ENCODE measurements at places on chromosomes 12 and 14.
A peak's percentile ranks its signal among the peaks of the same experiment; 100 is the strongest.

- no peak for DNase-seq
Observed at GRCh38 chr12:98678236-98678945, 33.3 kb downstream of the APAF1 start.

DNA sequence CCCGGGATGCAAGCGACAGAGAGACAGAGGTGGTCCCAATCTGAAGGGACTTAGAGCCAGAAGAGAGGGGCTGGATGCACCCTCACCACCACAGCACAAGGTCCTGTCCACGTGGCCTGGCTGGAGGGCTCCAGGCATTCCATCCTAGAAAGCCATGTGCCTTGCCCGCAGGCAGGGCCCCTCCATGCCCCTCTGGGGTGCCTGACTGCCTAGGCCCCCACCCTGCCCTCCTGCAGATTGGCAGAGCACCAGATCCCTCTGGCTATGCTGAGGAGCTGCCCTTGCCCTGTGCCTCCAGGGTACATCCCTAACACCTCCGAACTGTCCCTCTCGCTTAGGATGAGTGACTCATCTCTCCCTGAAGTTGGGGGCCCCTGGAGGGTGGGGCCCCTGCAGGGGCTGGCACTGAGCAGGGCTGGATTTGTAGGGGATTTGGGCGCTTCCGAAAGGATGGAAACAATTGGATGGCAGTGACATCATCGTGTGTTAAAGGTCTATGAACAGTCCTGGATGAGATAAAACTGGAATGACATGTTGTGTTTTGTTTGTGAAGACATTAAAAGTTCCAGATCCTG is 50.9 kb downstream of the CHGA start:
- no peak for DNase-seq

- DNase-seq = no peak
Observed at GRCh38 chr12:52699960-52700359, 3.4 kb downstream of the KRT77 start.

- no peak for DNase-seq
Observed at GRCh38 chr12:105939181-105939721, 199.5 kb downstream of the NUAK1 start.

DNA sequence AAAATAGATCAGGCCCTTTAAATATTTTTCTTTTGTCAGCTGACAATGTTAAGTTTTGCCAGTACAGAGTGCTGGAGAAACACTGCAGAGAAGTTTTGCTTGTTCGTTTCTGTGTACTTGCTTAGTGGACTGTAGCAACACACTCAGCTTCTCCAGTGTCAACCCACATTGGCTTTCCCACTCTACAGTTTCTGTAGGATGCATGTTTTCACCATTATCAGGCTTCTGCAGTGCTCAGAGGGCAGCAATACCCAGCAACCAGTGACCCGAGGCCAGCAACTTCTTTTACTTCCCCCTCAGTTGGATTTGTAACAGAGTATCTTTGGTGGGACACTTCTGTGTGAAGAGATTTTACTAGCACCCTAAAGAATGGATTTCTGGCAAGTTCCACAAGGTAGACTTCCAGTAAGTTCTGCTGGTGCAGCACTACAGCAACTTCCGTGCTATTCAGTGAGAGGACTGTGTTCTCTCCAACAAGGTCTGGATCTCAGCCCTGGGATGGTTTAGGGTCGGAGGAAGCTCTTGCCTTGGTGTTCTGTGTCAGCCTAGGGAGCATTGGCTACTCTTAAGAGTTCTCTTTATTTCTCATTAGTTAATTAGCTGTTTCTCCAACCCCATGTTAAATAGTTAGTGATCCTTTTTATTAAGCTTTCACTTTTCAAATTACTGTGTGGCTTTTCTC is 70.4 kb downstream of the FUT8 start:
- DNase-seq = no peak

- no peak for DNase-seq
Observed at GRCh38 chr14:68506645-68507419, 286.0 kb downstream of the ZFP36L1 start.

DNA sequence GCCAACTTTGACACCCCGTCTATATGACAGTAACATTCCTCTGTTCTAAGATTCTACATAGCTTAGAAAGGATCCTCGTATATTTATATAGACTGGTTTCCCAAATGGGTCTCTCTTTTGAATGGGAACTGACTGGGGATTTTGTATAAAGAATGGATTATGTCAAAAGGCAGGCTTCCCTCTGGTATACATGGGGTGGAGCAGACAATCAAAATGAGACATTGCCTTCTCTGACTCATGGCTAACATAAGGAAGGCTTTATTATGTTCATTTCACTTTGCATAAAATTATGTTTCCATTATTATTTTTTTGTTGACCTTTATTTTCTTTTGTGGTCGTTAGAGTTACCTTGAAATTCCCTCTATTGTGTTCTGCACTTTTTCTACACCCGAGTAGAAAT is 211.1 kb downstream of the ALG10B start:
- no peak for DNase-seq

DNA sequence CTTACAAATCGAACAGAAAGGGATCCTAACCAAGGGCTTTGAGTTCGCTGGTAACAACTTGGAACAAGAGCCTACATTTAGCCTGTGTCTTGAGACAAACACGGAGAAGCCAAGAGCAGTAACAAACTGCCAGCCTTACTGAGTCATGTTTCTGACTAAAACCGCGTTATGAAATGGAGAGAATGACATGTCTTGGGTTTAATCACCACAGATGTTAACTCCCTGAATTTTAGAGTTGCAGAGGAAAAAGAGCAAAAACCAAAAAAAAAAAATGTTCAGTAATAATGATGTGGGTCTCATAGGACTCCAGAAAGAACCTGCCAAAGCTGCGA is 1.0 kb downstream of the BLTP3B start:
- no peak for DNase-seq

- DNase-seq = no peak
Observed at GRCh38 chr14:52494444-52494843, 57.9 kb downstream of the TXNDC16 start.

DNA sequence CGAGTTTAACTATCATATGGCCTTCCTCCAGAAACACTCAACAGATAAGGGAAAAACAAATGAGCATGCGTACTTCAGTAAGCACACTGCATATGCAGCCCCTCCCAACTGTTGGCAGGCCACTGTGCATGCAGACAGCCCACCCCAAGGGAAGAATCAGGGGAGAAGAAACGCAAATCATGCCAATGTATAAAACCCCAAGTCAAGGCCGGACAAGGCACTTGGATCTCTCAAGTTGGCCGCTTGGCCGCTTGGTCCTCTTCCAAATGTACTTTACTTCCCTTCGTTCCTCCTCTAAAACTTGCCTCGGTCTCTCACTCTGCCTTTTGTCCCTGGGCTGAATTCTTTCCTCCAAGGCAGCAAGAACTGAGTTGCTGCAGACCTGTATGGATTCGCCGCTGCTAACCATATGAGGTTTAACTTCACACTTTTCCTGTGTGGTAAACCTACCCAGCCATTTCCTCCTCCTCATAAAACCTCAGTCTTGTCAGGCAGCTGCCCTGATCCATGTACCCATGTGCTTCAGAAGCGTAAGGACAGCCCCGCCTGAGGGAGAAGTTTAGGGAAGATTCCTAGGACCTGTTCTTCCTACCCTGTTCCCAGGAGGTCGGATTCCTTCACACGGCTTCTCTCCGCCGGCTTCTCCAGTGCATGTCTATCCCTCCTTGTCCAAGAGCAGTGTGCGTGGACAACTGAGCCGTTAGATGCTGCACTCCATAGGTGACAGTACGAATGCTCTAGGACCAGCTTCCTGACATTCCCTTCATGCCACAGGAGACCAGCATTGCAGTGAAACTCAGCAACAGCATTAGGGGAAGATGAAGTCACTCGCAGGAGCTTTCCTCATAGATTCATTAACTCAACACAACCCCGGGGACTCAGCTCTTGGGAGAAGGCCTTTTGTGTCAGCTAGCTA is 188.0 kb downstream of the MON2 start:
- no peak for DNase-seq

GRCh38 chr14:45125754-45126153 is 8.5 kb downstream of the FKBP3 start:
- no peak for DNase-seq

GRCh38 chr14:88342980-88343379 is 19.9 kb upstream of the KCNK10 start:
- DNase-seq = no peak

DNA sequence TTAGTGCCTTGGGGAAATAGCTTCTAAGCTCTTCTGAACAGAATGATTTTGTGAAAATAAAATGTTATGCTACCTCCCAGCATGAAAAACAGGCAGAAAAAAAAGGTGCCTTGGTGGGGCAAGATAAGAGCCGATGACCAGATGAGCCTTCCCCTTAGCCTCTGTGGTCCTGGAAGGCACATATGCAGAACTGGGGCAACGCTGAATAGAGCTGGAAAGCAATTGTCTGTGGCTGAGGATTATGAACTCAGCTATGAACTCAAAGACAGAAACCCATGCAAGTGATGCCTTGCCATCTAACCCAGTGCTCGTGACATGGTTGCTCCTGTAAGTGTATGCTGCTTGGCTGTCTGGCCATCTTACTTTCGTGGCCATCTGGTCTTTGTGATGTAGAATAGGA is 128.5 kb upstream of the FRMD6 start:
- no peak for DNase-seq

GRCh38 chr14:58296726-58297125 is 1.6 kb upstream of the ARID4A start:
- DNase-seq = no peak

DNA sequence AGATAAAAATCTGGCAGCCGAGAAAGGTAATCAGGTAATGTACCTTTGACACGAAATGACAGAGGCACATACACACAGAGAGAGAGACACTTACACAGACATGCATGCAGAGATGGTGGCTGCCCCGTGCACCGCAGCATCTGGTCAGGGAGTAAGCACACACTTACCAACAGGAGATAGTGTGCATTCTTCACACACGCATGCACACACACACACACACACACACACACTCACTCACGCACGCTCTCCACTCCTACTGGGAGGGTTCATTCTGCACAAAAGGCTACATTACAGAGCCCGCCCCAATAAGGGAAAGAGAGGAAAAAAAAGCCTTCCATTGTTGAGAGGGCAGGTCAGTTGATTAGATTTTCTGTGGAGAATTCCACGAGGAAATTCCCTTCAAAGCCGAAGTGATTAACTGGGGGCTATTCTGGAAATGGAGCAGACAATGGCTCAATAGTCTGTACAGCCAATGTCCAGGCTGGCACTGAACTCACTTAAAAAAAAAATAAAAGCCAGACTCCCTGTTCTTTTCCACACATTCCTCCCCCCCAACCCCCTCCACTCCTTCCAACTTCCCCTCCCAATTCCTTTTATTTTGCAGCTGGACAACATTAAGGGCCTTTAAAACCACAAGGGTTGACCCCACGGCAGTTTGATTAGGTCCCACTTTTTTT is 1.4 kb upstream of the SOX5 start:
- DNase-seq = no peak

DNA sequence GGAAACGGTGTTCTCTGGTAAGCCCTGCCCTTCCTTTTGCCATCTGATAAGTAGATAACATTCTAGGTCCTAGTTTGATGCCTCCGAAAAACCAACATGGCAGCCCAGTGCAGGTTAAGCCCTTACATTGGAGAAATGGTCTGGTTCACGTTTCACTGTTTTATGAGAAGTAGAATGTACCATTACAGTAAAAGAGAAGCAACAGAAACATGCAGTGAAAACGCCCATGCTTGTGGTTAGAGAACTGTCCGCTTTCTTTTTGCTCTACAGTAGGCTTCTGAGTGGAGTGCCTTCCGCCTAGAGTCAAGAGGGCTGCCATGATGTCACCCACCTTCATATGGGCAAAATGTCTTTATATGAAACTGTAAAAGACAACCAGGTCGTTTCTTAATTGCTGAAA is 190.4 kb upstream of the BCL2L14 start:
- DNase-seq = no peak

- no peak for DNase-seq
Observed at GRCh38 chr12:94849411-94849976, 154.0 kb downstream of the NDUFA12 start.

- DNase-seq = peak; percentile 30
Observed at GRCh38 chr12:97805146-97805545, 342.5 kb downstream of the RMST start.

DNA sequence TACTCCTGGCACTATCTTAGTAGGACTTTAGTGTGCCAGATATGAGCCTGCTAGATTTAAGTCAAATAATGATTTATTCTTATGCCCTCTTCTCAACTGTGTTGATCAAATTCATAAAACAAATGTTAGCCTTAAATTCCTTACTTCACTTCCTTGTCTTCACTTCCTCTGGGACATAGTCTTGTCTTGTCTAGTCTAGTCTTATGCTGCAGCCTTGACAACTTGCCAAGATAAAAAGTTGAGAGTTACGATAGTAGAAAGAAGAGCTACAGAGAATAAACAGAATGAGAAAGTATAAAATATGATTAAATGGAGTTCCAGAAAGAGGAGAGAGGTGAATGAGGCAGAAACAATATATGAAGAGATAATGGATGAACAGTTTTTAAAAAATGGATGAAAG is 378.1 kb downstream of the DAD1 start:
- no peak for DNase-seq

GRCh38 chr12:129305851-129306250 is 452.6 kb downstream of the GLT1D1 start:
- DNase-seq = no peak

DNA sequence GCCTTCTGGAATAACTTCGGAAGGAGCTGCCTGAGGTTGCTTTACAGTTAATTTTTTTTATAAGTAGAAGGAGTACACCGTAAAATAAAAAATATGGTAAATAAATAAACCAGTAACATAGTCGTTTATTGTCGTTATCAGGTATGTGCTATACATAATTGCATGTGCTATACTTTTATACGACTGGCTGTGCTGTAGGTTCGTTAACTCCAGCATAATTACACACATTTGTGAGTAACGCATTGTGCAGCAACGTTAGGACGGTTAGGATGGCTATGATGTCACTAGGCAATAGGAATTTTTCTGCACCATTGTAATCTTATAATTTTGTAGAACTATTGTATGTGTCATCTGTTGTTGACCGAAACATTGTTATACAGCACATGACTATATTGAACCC is 8.5 kb downstream of the EXD2 start:
- no peak for DNase-seq

GRCh38 chr14:41295734-41296133 is 310.9 kb upstream of the LRFN5 start:
- DNase-seq = no peak

DNA sequence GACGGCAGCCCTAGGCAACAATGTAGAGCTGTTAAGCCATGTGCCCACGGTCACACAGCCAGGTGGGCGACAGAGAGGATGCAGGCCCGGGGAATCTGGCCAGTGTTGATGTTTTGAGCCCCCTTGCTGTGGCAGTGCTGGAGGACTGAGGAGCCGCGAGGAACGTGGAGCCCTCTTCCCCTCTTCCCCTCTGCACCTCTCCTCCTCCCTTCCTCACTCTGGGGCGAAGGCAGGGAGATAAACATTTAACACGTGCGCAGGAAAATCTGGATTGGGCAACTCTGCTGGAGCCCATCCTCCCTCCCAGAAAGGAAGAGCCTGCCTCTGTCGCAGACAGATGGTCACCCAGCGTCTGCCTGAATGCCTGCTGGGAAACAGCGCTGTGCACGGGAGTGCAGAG is 376.8 kb downstream of the FUT8 start:
- no peak for DNase-seq

Data from NCI-H2081 treated with DMSO at 0.1 percent for 48 hours (cell line).